Stimulated activated CD8-positive, alpha-beta memory T cell treated with anti-CD3 and anti-CD28 coated beads, Interleukin-15, amount 100 ng/mL, for 4 hours (primary cell): ENCODE measurements at places on chromosomes 2 and 18.

DNA sequence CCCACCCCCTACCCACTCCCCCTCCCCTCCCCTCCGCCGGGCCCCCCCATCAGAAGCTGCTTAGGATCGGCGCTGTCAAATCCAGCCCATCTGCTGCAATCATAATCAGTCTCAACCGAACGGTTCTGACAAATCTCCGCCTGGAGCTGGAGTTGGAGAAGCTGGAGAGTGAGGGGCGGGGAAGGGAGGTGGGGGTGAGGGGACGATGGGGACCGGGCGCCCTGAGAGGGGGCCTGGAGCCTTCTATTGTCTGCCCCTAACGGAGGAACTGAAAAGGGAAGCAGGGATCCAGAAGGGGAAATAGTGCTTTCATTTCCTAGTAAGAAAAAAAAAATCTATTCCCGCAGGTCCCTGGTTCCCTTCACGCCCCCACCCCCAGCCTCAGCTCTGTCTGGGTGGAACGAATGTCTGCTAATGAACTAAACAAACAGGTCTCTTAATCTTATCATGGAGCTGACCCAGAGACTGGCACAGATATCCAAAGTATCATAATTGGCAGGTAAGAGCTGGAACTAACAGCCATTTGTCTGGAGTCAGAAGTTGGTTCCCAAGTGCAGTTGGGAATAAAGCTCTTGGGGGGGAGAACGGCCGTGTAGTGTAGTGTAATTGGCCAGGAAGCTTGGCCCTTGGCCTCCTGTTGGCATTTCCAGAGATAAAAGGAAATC lies 301.2 kb downstream of the NCKAP5 start:
- no peak for DNase-seq

GRCh38 chr2:229150317-229150716 lies 120.8 kb downstream of the PID1 start:
- DNase-seq, result no peak

GRCh38 chr2:173238385-173238784 lies 116.3 kb upstream of the CDCA7 start:
- no peak for DNase-seq

GRCh38 chr18:13481820-13482617 lies 244.3 kb downstream of the FAM210A start:
- DNase-seq, result no peak

GRCh38 chr2:60794271-60794863 lies 38.3 kb downstream of the PAPOLG start:
- DNase-seq, result no peak

- DNase-seq, result no peak
Measured at GRCh38 chr2:121925466-121925865, 170.0 kb downstream of the TSN start.

DNA sequence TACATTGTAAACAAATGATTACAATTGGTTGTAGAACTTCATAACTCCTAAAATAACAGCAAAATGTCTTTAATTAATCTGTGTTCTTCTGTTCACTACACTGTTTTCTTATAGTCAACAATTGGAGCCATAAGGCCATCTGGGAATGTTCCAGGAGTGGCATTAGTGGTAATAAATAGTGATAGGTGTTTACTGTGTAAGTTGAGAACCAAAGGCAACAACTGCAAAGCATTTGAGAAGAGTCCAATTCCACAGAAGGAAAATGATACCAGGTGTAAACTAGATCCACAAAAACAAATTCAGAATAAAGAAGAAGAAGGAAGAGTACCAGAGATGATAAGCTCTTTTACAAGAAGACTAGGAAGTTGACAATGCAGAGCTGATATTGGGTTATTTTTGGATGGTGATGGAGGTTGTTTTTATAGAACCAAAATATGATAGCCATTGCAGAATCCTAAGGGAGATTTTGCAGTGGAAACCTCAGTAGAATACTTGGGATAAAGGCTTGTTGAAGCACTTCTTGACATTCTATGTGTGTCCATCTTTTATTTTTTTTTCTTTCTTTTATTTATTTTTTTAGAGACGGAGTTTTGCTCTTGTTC lies 52.9 kb downstream of the ANTXR1 start:
- no peak for DNase-seq
